ENCODE measurements at places on chromosomes 3 and 15.
A peak's percentile ranks its signal among the peaks of the same experiment; 100 is the strongest.

- DNase-seq = no peak
These were observed 35.4 kb upstream of the ZNF385D start for GRCh38 chr3:21786438-21786797.

DNA sequence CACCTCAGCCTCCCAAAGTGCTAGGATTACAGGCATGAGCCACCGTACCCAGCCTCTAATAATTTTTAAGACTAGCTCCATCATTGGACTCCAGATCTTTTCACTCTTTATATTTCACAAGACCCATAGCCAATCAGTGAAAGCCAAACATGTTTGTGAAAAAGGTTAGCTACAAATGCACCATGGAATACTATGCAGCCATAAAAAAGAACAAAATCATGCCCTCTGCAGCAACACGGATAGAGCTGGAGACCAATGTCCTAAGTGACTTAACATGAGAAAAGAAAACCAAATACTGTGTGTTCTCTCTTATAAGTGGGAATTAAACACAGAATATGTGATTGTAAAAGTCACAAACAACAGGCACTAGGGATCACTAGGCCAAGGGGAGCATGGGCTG is 3.2 kb downstream of the SCAPER start:
- no peak for DNase-seq

GRCh38 chr15:99090938-99091337 is 13.9 kb upstream of the SYNM start:
- no peak for DNase-seq

- DNase-seq = no peak
These were observed 34.8 kb upstream of the CEMIP start for GRCh38 chr15:80744415-80744814.

DNA sequence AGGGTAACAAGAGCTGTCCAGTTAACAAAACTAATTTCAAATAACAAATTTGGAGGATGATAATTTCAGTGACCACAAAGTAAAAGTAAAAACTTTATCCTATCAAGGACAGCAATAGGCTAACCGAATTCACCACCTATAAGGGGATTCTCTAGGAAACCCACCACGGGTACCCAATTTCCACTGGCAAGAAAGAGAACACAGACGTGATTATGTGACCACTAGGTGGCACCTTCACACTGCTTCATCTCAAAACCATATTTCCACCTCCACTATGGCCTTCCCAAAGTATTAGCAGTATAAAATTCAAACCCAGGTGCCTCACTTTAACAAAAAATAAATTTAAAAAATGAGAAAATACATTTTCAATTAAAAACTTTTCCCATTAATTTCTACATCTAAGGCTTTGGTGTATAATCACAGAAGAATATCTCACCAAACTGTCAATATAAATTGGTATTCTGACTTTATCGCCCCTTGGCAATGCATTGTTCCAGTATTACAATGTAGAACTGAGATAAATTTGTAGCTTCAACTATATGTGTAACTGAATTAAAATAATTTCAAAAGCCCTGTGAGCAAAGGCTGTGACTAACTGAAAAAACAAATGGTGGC is 96.5 kb downstream of the FSIP1 start:
- DNase-seq = no peak

- DNase-seq = no peak
These were observed 26.8 kb downstream of the DCBLD2 start for GRCh38 chr3:98874602-98875249.

DNA sequence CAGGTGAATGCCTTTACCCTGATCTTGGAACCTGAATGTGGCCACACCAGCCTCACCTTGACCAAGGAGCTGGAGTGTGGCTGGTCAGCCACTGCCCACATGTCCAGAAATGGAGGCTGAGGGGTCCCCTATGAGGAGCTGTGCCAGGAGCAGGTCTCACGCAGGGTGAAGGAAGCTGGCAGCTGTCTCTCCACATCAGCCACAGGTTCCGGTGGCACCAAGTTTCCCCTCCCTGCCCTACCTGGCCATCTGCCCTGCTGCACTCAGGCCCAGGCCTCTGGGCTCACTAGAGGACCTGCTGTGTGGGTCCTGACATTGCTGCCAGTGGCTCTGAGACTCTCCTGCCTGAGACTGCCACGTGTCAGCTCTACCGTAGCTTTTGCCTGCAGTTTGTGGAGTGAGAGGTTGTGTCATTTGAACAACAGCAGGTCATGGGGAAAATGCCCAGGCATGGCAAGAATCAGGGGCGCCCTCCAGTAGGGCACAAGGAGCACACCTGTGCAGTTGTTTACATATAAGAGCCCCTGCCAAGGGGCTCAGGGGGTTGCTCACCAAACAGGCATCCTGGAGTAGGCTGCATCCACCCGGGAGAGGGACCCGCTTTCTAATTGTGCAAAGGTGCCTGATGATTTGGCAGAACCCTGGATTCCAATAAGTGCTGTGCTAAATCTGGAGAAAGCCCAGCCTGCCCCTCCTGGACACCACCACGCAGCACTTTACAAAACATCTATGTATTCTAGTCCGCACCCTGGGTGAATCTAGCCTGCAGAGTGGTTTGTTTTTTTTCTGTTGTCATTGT is 258.5 kb upstream of the TLE3 start:
- no peak for DNase-seq

DNA sequence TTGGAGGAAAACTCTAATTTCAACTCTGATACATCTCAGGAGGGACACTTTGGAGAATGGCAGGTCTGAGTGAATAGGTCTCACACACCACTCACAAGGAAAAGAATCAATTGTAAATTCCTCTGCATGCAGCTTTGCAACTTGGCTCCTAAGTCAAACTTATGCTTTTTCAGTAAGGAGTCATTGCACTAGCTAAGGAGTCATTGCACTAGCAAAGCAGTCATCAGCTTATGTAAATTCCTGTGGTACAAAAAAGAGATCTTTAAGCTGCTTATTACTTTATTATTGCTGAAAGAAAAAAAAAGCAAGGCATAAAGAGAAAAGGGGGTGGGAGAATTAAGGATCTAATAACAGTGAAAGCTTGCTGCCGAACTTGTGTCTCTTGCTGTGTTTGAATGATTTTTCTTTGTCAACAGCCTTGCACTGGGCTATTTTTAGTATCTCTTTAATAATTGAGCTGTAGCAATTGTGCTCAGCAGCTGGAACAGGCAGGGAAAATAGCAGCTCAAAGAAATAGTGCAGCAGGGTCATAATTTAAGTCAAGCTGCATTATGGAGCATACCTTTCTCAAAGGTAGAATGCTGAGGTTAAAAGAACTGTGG is 154.3 kb upstream of the ARPP21 start:
- DNase-seq = no peak

DNA sequence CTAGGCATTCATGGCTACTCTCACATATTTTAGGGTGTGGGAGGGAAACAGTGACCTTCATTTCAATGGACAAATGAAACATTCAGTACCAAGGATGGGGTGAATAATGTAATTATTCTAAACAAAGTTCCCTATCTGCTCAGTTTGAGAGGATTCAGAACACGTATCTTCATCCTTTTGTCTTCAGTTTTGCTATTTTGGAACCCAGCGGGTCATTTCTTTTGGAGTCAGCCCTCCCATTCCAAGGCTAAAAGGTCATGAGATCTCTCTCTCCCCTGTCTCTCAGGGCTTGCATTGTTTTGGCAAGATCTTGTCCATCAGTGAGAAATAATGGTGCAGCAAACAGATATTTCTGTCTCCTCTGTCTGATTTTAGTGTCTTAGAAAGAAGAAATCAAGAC is 16.3 kb upstream of the GATM start:
- DNase-seq = no peak

DNA sequence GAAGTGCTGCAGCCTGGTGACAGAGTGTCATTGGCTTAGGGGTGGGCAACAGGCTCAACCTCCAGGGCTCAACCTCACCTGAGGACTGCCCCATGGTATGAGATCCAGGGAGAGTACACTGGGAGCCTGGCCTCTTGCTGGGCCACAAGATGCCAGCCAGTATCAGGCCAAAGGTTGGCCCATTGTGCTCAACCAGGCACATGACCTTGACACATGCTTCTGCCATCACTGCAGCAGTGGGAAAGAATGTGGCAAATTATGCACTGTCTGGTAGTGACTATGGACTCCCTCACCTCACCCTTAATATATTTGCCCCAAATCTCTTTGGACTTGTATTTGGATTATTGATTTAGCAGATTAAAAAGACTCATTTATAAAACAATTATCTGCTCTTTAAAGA is 233.9 kb upstream of the GOLGA6L4 start:
- DNase-seq = no peak

- DNase-seq = no peak
These were observed 133.4 kb upstream of the ZBTB20 start for GRCh38 chr3:115280506-115280905.

GRCh38 chr15:67762610-67763368 is 62.5 kb upstream of the SKOR1 start:
- peak; percentile 45 for DNase-seq

DNA sequence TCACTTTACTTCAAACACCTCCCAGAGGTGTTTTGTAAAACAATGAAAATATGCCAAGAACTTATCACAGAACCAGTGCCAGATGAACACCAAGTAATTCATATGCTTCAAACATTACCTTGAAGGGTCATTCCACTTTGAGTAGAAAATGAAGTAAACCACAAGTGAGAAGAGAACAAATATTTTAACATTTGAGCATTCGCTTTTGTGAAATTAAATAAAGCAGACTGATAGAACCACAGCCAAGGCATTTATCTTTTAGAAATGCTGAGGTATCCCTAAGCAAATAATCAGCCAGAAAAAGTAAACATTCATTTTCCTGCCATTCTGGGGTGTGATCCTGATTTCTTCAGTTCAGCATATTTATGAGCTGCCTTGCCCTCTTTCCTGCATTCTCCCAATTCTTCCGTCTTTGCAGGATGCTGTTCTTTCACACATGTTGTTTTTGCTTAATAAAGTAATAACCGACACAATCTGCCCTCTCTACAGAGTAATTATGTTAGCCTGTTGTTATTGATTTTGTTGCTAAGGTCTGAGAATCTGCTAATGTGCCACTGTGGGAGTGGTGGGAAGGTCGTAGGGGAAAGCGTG is 235.6 kb upstream of the TGFBR2 start:
- no peak for DNase-seq

DNA sequence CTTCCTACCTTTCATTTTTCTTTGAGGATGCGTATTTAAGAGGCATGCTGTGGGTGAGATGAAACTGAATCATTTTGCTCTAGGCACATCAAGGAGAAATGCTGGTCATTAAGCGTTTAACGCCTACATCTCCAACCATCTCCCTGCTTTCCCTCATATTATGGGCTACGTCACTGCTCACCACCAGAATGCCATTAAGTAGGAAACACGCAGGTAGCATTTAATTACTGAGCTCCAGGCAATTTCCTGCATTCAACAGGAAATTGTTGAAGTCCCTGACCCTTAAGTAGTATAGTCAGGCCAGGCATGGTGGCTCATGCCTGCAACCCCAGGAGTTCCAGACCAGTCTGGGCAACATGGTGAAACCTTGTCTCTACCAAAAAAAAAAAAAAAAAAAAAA is 66.1 kb downstream of the CHSY1 start:
- no peak for DNase-seq

- no peak for DNase-seq
These were observed 3.6 kb upstream of the LDHAL6B start for GRCh38 chr15:59203008-59203407.

GRCh38 chr3:186971578-186971977 is 41.3 kb downstream of the ST6GAL1 start:
- DNase-seq = no peak

GRCh38 chr15:63820210-63820609 is 13.5 kb downstream of the HERC1 start:
- DNase-seq = no peak

- no peak for DNase-seq
These were observed 42.8 kb upstream of the PTPRG start for GRCh38 chr3:61518590-61518989.

DNA sequence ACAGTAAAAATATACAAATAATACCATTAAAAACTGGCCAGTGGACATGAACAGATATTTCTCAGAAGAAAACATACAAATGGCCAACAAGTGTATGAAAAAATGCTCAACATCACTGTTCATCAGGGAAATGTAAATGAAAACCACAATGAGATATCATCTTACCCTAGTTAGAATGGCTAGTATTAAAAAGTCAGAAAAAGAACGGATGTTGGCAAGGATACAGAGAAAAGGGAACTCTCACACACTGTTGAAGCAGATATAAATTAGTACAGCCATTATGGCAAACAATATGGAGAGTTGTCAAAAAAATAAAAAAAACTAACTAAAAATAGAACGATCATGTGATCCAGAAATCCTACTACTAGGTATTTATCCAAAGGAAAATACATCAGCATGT is 222.7 kb upstream of the NAALADL2 start:
- no peak for DNase-seq

- DNase-seq = no peak
These were observed 38.8 kb downstream of the CPA3 start for GRCh38 chr3:148903941-148904340.

GRCh38 chr3:46135475-46135874 is 72.6 kb downstream of the CCR1 start:
- DNase-seq = no peak

DNA sequence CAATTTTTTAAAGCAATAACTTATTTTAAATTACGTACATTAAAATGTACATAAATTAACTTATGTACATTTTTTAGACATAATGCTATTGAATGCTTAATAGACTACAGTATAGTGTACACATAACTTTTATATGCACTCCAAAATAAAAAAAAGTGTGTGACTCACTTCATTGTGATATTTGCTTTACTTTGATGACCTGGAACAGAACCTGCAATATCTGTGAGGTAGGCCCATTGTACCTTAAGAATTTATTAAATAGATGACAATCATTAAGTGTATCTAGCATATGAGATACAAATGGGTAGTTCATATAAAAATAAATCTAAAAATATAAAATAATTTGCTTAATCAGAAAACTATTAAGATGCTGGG is 276.7 kb downstream of the NFKBIZ start:
- DNase-seq = no peak

DNA sequence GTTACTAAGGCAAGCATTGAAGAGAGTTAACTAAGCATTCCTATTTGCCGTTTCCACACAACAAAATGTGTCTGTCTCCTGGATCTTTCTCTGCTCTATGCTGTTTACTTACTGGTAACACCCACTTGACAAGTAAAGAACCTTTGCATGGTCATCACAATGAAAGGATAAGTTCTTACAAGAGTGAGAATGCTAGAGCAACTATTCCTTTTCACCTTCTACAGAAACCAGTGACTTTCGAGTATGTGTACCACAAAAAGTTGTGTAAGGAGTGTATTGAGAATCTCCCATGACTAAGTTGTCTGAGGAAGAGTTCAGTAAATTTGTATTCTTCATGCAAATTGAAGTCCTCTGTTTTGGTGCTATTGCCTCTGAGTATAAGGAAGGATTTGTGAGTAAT is 10.8 kb downstream of the TIPARP start:
- no peak for DNase-seq

GRCh38 chr3:48820612-48821324 is 26.9 kb downstream of the PRKAR2A start:
- DNase-seq = no peak

GRCh38 chr3:141530415-141530768 is 43.6 kb downstream of the RASA2 start:
- no peak for DNase-seq

GRCh38 chr15:92627014-92627413 is 28.6 kb downstream of the FAM174B start:
- no peak for DNase-seq

Measured in stimulated activated CD4-positive, alpha-beta T cell treated with anti-CD3 and anti-CD28 coated beads, Interleukin-1b, Interleukin-23, amount 100 ng/mL, for 24 hours (primary cell).